Activated CD4-positive, alpha-beta T cell treated with anti-CD3 and anti-CD28 coated beads for 24 hours (primary cell): ENCODE measurements at places on chromosomes 2 and 18.

DNA sequence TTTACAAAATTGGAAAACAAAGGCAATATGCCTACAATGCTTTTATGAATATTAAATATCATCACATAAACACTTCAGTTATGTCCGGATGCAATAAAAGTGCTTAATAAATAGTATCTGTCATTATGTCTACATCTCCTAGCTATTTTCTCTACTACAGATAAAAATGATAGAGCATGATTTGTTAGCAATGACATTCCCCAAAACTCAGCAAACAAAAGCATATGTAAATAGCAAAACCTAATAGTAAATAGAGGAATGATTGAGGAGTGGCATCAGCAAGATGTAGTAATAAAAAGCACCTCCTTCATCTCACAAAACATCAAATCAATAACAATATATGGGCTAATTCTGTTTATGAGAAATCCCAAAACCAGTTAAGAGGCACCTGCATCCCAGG is 46.5 kb upstream of the COL5A2 start:
- DNase-seq, result no peak

DNA sequence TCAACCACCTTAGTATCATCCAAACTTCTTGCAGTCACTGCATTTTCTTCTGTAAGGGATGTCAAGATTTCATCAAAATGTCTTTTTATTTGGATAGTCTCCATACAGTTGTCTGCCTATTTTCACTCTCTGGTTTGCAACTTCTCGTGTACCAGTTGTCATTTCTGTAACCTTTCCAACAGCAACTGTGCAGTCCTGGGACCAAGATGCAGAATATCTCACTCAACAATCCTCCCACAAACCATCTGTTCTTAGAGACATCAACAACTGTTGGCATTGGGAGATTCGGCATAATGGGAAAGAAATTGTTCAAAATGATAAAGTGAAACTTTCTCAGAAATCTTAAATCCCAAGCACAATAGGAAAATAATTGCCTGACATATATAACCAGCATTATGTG is 933.6 kb upstream of the SLC39A10 start:
- no peak for DNase-seq

GRCh38 chr2:175293776-175294175 is 112.3 kb upstream of the ATP5MC3 start:
- no peak for DNase-seq

GRCh38 chr2:179890666-179891065 is 29.3 kb upstream of the ZNF385B start:
- DNase-seq, result no peak

DNA sequence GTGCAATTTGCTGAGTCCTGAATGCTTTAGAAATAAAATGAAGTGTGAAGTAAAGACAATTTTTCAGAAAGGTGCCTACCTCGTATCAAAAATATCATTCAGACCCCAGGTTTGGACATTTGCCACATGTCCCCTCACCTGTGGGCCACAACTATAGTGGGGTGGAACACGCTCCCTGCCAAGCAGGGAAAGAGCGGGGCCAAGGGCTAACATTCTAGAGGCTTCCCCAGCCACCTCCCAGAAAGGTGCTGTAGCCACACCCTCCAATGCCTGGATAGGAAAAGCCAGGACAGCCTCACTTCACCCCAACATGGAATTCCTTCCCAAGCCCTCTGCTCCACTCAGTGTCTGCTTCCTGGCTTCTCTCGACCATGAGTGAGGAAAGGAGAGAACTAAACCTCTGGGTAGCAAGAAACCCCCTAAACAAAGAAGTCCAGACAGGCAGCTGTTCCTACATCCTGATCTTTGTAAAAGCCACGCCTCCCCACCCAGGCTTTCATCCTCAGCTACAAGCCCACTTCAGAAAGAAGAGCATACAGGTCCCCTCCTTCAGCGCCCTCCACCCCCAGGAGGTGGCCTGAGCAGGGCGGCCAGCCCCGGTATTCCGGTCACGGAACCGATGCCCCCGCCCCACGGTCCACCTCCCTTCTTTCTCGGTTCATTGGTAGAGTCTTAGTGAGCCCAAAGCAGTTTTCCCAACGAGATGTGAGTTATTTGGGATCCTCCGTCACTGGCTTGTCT is 2.1 kb downstream of the COL6A3 start:
- no peak for DNase-seq

DNA sequence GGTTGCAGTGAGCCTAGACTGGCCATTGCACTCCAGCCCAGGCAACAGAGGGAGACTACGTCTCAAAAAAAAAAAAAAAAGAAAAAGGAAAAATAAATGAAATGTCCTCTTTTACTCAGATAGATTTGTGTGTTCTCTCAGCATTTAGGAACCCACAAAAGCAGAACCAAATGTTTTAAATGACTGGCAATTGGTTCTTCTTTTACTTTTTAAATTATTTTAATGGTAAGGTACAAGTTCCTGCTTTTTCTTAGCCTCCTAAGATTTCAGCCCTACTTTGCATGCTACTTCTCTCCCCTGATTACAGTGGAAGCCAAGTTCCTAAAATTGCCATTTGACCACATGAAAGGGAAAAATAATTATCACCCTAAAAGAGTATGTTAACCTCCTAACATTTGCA is 23.5 kb downstream of the SRSF7 start:
- DNase-seq, result no peak

- no peak for DNase-seq
These were observed 113.8 kb upstream of the HAAO start for GRCh38 chr2:42906111-42906556.

- DNase-seq, result no peak
These were observed 39.6 kb upstream of the BOD1L2 start for GRCh38 chr18:57107140-57107832.

DNA sequence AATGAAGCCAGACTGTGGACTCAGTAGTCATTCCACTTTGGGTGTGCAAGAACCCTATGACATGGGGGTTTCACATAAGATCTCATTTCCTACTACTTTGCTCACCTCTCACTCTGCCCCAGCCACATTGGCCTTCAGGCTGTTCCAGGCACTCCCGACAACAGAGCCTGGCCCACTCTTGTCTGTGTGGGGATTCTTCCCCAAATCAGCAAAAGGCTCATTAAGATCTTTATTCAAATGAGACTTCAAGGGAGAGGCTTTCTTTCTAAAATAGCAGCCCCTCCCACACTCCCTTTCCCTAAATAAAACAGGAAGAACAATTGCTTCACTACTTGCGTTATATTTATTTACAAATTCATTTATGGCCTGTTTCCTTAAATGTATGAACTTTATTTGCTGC is 3.5 kb upstream of the CDC42EP3 start:
- no peak for DNase-seq

DNA sequence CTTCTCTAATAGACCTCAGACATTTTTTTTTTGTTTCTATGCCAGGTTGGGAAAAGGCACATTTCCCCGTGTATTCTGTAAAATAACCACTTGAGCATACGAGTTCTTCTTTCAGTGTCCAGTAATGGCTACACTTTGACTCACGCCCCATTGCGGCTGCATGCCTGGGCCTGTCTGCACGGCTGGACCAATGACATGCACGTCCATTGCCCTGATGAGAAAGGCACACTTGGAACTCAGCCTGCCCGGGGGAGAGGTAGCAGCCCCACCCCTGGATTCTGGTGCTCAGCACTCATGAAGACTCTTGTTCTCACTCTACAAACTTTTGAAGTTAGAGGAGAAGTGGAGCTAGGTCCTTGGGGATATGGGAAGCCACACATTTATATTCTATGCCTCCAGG is 5.8 kb downstream of the PCARE start:
- no peak for DNase-seq

GRCh38 chr2:234240917-234241316 is 190.4 kb downstream of the SPP2 start:
- DNase-seq, result no peak

DNA sequence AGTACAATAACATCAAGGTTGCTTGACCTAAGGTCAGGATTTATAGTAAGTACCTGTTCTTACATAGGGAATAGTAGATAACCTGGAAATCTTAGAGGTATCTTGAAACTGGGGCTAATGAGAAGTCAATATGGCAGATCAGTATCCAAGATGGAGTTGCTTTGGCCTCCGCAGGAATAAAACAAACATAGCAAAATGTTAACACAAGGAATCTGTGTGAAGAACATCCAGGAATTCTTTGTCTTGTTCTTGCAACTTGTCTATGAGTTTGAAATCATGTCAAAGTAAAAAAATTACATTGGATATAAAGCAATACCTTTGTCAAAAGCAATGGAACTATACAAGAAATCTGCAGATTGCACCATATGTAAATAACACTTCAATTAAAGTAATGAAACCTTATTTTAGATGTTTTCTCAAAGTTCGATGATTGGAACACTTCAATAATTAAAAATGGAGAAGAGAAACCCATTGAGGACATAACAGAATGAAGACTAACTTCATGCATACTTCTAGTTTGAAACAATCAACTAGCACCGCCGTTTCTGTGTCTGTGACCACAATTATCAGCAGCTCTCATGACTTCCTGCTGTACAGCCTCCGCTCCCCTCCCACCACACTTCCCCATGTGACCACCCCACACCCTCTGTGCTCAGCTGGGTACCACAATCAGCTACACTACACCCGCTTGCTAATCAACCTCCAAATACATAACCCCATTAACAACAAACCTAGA is 27.6 kb downstream of the C2orf76 start:
- DNase-seq, result no peak
